SK-N-SH (cell line): ENCODE measurements at places on chromosomes 1 and 21.

DNA sequence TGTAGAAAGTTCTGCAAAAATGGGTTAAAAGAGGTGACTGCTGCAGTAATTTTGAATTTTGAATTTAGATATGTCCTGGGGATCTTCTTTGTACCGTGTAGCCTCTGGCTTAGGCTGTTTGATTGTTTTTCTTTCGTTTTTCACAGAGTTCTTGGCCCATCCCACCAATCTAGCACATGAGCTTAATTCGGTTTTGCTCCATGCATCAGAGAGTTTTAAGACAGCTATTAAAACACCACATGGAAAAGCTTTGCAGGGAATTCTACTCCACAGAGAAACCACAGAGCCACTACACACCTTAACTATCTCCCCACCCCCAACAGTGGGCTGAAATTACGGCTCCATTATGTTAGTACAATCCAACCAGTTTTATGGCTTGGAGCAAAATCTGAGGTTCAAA lies 25.5 kb downstream of the SPAG17 start:
- DNase-seq, result no peak

GRCh38 chr1:82091729-82092128 lies 291.0 kb downstream of the ADGRL2 start:
- DNase-seq, result no peak

DNA sequence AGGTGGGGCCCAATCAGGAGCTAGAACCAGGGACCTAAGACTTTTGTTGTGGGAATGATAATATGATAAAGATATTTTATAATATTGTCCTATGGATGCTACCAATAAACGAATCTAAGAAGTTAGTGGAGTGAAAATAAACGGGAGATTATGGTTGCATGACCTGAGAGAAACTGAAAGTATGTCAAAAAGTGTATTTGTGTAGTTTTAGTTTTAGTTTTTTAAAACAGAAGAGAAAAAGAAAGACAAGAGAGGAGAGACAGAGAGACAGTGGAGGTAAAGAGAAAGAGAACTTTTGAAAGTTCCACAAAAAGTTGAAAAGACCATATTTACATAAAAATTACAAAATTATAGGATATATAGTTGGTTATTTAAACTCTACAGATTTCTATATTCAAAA lies 64.1 kb upstream of the TMPRSS15 start:
- no peak for DNase-seq

GRCh38 chr1:10530756-10531495 lies 56.2 kb downstream of the PEX14 start:
- DNase-seq, result no peak

- DNase-seq, result peak; percentile 39
Observed at GRCh38 chr1:237386362-237387143, 344.6 kb downstream of the RYR2 start.

- no peak for DNase-seq
Observed at GRCh38 chr1:37305841-37306240, 168.5 kb upstream of the ZC3H12A start.

DNA sequence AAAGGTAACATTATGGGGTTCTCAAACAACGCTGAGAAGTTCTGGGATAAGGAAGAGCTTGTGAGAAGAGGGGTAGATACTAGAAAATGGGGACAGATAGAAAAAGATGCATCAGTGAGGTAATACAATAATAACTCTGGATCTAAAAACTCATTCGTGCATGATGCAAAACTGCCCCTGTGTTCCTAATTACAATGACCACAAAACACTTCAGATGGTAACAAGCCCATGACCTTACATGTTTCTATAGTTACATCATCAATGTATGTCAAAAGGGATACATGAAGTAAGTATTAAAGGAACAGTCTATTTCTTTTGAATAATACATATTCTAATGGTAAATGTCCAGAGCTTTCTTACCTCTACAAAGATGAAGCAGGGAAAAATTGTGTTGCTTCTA lies 110.6 kb upstream of the PLPPR5 start:
- no peak for DNase-seq

DNA sequence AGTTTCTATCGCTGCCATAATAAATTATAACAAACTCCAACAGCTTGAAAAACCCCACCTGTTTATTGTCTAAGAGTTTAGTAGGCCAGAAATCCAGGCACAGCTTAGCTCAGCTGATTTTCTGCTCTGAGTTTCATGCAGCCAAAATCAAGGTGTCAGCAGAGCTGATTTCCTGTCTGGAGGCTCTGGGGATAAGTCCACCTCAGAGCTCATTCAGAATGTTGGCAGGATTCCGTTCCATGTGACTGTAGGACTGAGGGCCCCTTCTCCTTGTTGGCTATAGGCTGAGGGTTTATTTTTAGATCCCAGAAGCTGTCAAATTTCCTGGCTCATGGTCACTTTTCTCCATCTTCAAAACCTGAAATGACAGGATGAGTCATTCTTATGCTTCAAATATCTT lies 91.6 kb upstream of the CHODL start:
- DNase-seq, result no peak

GRCh38 chr1:169044971-169045370 lies 61.5 kb upstream of the ATP1B1 start:
- DNase-seq, result no peak

DNA sequence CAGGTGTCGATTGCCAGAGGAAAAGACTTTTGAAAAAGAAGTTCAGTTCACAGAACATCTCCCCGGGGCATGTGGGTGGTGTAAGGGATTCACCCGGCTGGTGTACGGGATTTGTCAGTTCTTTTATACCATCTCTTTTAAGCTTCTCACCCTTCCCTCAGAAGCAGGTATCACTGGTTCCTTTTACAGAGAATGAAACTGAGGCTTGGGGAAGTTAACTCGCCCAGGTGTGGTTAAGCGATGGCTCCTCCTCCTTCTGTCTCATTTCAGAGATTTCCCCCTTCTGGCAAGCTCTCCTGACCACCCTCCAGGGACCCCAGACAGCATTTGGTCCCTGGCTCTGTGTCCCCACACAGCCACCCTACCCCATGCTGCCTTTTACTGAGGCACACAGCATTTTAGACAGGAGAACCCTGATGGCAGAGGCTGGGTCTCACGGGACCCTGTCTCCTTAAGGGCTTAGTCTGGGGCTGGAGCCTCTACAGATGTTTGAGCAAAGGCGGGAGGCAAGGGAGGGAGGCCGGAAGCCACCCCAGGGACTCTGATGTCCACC lies 2.8 kb upstream of the ECE1 start:
- no peak for DNase-seq

DNA sequence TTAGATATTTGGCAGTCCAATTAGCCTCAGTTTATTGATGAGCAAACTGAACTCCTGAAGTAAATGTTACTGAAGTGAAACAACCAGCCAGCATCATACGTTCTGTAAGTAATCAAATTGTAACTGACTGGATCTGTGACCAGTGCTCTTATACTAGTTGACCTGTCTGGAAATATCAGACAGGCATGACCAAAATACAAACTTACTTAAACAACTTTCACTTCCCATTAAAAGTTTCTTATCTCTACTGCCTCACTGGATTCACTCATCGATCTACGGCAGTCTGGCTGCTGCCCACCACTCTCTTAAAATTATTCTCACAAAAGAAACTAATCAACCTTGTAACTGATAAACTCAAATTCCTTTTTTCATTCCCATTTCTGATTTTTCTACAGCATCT lies 56.4 kb downstream of the WDR3 start:
- DNase-seq, result no peak

- no peak for DNase-seq
Observed at GRCh38 chr1:91022518-91022929, 689 bp upstream of the ZNF644 start.

DNA sequence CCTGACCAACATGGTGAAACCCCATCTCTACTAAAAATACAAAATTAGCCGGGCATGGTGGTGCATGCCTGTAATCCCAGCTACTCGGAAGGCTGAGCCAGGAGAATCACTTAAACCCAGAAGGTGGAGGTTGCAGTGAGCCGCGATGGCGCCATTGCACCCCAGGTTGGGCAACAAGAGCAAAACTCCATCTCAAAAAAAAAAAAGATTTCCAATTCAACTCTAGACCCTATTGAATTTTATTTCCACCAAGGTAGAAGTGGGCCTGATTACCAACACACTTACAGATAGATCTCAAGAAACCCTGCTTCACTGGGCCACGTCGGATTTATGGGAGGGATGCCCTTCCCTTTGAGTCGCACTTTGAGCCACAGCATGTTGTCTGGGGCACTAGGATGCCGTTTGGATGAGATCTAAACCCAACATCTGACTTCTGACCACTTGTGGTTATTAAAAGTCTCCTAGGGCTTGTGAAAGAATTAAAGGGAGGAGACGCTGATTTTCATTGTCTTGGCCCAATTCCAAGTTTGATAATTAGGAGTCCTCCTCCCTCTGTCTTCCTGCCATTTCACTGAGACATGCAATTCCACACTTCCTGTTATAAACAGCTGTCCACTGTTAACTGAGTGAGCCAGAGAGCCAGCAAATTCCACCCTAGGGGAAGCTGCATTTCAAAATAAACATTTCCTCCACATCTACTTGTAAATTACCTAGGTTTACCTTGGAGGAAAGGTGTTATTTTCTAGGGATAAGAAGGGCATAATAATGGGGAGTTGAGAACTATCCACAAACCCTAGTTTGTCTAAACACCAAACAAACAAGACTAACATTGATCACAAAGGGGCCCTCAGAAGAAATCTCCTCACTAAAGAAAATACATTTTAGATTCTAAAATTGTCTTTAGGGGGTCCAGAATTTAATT lies 5.2 kb upstream of the RERE start:
- peak; percentile 58 for DNase-seq

GRCh38 chr1:145871994-145872924 lies 13.4 kb upstream of the PIAS3 start:
- no peak for DNase-seq

DNA sequence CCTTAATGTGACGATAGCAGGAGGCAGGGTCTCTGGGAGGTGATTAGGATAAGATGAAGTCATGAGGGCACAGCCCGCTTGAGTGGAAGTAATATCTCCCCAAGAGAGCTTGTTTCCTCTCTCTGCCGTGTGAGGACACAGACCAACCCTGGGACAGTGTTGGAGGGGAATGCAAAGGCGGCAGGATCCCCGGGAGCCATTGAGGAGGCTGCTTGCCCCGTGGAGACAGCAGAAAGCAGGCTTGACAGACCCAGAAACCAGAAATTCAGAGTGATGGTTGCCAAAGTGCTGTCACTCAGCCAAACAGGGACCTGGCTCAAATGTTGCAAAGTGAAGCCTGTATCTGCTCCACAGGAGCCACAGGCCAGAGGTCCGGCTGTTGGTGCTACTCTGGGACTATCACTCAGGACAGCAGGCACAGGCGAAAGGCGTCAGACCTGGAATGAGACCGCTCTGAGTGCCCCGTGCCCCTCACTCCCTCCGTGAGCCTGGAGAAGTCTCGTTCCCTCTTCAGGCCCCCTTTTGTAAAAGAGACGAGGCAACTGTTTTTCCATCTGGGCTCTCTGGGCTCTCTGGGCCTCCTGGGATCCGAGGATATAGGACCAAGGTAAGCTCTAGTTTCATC lies 96.6 kb upstream of the VANGL1 start:
- DNase-seq, result no peak

DNA sequence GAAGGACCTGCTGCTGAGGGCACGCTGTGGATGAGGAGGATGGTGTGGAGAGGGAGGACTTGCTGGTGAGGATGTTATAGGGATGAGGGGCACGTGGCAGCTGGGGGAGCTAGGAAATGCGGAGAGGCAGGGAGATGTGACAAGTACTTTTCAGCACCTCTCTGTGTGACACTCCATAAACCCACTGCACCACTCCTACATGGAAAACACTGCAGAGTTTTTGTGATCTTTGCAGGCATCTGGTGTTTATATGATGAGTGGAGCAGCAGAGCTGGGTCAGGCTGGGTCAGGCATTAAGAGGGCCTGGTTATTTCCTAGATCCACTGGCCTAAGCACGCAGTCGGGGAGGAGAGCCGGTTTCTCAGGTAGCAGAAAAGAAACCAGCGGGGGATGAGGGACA lies 167.3 kb upstream of the COA6 start:
- no peak for DNase-seq

GRCh38 chr21:45457832-45458172 lies 52.8 kb downstream of the COL18A1 start:
- no peak for DNase-seq
